ENCODE measurements at places on chromosomes 16 and 17.

GRCh38 chr16:77775911-77776909 is 12.2 kb upstream of the VAT1L start:
- no peak for DNase-seq

GRCh38 chr17:1040216-1040600 is 43.3 kb downstream of the TIMM22 start:
- no peak for DNase-seq

- DNase-seq: no peak
These were observed 19.9 kb upstream of the SLC16A5 start for GRCh38 chr17:75067856-75068255.

GRCh38 chr17:77572851-77573250 is 385.7 kb upstream of the TNRC6C start:
- no peak for DNase-seq

DNA sequence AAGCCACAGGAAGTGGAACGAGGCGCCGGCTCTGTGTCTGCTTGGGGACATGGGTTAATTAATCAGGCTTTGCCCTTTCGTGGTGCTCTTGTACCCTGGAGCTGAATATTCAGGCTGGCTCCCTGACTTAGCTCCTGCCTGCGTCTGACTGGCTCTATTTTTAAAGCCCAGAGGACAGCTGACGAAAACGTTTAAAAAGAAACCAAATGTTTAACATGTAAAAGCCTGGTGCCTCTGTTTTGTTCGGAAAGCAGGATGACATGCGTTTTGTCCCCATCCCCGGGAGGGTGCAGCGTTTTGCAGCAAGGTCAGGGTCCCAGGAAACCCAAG is 61.1 kb downstream of the NT5M start:
- no peak for DNase-seq

DNA sequence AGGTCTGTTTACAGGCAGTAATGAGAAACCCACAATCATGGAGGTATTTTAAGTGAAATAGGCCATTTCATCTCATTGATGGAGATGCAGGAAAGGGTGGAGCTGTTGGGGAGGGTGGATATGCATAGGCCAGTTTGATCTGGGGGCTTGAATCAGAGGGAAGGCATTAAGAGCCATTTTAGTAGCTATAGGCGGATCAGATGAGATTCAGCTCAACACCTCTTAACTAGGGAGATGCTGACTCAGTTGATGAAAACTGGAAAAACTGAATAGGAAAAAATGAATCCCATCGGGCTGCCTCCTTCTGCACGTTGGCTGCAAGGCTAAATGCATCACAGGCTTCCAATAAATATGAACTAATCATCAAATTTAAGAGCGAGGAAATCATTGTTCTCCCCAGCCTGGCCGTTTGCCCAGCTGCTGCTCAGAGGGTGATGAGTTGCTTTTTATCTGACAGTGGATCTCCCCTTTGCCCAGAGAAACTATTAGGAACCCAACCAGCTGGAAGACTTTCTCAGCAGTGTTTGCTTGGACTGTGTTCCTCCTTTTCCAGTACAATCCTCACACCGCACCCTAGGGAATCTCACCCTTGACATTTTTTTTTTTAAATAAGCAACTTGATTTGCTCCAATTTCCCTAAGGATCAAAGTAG is 149.6 kb downstream of the SOX9 start:
- DNase-seq: no peak

DNA sequence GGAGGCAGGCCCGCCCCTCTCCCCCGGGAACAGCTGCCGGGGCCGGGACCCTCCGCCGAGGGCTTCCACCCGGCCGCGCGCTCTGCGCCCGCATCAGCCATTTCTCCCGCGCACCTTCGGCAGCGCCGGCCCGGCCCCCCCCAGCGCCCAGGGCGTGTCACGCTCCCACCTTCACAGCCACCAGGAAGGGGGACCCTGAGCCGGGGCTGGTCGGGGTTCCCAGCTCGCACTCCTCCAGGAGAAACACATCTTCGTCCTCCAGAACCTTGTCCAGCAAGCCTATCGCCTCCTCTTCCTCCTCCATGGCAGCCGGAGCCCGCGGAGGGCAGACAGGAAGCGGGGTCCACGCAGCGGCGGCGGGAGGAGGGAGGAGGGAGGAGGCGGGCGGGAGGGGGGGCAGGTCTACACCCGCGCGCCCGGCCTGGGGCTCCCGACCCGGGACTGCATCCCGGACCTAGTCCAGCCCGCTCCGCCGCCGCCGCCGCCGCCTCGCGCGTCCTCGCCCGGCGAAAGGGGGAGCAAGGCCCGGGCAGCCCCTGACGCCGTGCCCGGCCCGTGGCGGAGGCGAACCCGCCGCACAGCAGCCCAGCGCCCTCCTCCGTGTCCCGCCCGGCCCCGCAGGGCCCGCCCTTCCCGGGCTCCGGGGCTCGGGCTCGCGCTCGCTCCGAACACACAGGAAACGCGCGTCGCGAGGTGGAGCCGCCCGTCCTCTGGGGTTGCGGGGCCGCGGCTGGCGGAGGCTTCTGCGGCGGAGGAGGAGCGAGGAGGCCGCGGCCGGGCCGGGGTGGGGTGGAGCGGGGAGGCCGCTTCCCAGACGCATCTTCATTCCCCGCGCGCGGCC is 70.8 kb downstream of the ABR start:
- no peak for DNase-seq

DNA sequence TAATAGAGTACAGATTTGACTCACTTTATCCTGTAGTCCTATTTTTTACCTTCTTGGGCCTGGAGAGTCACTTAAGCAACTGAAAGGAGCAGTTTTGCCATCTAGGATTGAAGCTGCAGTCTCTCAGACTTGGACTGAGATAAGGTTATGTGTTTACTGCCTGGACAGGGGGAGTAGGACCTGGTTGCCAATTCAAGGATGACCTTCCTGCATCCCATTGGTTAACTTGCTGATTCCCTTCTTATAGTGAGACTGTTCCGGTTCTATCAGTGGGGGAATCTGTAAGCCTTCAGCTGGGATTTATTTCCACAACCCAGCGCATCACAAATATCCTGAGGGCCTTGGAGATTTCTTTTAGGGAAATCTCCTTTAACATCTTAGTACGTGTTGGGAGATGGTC is 2.9 kb downstream of the UBN1 start:
- no peak for DNase-seq

- DNase-seq: no peak
These were observed 61.7 kb upstream of the LGALS9 start for GRCh38 chr17:27569257-27569722.

DNA sequence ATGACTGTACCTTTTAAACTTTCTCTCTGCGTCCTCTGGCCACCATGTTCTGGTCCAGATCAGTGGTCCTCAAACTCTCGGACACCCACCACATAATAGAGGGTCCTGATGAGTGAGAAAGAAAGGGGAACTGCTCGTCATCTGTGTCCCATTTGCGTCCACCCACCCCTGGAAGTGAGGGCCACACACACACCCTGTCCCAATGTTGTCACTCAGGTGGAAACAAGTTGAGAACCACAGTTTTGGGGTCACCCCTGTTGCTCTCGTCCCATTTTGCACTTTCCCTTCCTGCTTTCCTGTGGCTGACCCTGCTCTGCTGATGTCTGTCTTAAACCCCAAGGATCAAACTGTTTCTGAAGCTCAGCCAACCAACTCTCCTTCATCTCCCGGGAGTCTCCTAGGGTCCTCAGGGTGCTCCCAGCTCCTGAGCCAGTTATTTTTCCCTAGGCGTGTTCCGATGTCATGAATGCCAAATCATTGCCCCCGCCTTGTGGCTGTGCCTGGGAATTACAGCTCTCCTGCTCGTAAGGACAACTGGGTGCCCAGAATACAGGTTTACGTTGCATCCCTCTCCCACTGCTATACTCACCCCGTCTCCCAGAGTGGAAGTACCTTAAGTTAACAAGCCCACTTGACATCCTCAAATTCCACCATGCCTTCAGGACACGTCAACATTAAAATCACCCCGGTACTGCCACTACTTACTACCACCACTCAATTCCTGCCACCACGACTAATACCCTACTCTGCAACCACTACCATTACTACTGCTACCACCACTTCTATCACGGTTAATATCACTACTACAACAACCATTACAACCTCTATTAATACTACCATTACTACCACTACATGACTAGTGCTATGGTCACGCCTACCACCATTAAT is 26.0 kb upstream of the HNF1B start:
- DNase-seq: no peak

DNA sequence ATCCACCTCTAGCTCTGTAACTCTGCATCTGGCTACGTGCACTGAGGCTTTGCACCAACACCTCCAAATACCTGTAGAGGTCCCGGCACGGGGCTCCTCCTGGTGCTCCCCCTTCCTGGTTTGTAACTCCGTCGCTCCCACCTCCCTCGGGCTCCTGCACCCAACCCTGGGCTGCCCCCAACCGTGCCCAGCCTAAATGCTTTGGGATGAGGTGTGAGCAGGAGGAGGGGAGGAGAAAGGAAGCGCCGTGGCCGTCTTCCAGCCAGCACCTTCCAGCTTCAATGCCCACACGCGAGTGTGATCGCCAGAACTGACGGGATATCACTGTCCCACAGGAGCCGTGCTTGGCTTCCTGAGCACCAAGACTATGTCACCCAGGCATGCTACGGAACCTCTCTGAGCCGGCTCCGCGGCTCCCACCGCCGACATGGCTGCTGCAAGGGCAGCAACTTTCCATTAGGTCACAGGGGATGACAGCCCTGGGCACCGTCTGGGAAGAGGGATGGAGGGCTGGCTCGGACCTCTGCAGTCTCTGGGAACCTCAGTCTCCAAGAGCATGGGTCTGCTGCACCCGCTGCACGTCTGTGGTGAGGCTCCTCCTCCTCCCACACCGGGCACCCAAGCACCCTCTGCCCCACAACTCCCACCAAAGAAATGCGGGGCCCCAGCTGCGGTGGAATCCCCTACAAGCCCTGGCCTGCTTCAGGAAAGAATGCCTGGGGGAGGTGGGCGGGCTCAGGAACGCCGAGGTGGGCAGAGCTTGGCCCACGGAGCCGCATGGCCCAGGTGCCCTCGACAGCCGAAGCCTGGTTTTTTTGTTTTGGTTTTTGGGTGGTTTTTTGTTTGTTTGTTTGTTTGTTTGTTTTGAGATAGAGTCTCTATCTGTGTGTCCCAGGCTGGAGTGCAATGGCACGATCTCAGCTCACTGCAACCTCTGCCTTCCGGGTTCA is 6.4 kb upstream of the SLC38A10 start:
- DNase-seq: no peak

DNA sequence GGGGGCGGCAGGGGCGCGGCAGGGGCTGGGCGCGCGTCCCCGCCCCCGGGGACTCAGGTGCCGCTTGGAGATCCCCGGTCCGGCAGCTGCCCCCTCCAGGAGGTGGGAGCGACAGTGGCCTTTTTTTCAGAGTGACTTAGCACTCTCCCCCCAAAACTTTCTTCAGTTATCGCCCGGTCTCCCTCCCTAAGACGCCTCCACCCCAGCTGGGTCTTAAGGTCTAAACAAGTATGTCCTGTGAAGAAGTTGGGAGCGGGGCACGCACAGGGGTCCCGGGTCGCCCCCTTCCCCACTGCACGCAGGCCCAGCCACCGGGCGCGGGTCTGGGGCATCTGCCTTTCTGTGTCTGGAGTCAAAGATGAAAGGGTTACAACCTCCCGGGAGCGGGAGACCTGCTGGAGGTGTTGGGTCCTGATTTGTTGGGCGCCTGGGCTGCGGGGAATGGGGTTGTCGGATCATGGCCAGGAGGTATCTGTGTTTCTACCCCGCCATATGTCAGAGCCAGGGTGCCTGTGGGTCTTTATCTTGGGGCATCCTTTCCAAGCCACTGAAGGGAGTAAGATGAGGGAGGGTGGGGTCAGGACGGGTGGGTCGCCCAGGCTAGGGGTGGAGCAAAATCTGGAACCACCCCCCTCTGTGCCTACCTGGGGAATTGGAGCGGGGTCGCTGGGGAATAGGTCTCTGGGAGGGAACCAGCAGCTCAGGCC is 757 bp downstream of the FMNL1 start:
- no peak for DNase-seq

- no peak for DNase-seq
These were observed 928 bp downstream of the HBA1 start for GRCh38 chr16:177394-177822.

DNA sequence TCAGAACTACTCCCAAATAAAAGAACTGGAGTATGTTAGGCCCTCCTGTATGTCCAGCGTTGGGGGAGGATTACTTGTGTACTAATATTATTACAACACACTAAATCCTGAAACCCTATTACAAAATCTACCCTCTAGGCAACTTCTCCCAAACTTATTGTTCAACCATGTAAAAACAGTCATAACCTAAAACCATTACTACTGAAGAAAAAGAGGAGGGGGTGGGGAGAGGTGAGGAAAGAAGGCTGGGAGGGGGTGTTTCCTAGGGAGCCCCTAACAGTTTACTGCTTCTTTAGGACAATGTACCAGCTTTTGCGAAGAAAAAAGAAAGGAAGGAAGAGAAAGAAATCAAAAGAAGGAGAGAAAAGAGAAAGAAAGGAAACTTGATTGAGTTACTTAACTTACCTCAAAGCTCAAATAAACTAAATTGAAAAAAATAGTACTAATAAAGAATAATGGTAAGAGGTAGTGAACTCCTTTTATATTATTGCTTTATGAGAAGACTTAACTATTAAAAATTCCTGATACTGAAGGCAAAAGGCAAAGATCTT is 2.3 kb downstream of the SALL1 start:
- DNase-seq: no peak

- no peak for DNase-seq
These were observed 698 bp downstream of the CD300C start for GRCh38 chr17:74544991-74545842.

DNA sequence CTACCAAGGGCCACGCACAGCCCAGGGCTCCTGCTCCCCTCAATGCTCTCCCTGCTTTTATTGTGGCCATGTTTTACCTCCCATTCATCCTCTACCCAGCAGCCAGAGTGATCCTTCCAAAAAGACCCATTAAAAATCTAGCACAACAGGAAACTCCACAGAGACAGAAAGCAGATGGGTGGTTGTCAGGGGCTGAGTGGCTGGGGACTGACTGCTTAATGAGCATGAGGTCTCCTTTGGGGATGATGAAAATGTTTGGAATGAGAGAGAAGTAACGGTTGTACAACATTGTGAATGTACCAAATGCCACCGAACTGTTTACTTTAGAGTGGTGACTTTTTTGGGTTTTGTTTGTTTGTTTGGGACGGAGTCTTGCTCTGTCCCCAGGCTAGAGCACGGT is 107.4 kb downstream of the GAS7 start:
- DNase-seq: no peak

DNA sequence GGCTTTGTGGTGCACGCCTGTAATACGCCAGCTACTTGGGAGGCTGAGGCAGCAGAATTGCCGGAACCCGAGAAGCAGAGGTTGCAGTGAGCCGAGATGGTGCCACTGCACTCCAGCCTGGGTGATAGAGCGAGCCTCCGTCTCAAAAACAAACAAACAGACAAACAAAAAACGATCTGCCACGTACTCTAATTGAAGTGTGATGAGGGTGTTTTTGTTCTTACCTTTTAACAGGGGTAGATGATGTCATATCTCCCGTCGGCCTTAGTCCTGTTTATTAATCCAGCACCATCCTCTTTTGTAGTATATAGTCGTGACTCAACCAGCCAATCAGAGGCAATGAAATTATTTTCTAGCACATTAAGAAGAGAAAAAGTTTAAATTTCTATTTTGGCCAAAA is 58.5 kb downstream of the IQCK start:
- DNase-seq: no peak

- no peak for DNase-seq
These were observed 342.7 kb downstream of the SOX9 start for GRCh38 chr17:72463287-72464102.

- no peak for DNase-seq
These were observed 24.9 kb downstream of the MRTFB start for GRCh38 chr16:14095883-14096551.

GRCh38 chr16:85517563-85518179 is 95.5 kb upstream of the GSE1 start:
- DNase-seq: no peak

GRCh38 chr16:84700446-84701300 is 873 bp downstream of the USP10 start:
- DNase-seq: no peak

Data from NCI-H1417 treated with DMSO at 0.1 percent for 48 hours (cell line).